NCI-H748 treated with DMSO at 0.1 percent for 48 hours (cell line): ENCODE measurements at places on chromosomes 2 and 18.

DNA sequence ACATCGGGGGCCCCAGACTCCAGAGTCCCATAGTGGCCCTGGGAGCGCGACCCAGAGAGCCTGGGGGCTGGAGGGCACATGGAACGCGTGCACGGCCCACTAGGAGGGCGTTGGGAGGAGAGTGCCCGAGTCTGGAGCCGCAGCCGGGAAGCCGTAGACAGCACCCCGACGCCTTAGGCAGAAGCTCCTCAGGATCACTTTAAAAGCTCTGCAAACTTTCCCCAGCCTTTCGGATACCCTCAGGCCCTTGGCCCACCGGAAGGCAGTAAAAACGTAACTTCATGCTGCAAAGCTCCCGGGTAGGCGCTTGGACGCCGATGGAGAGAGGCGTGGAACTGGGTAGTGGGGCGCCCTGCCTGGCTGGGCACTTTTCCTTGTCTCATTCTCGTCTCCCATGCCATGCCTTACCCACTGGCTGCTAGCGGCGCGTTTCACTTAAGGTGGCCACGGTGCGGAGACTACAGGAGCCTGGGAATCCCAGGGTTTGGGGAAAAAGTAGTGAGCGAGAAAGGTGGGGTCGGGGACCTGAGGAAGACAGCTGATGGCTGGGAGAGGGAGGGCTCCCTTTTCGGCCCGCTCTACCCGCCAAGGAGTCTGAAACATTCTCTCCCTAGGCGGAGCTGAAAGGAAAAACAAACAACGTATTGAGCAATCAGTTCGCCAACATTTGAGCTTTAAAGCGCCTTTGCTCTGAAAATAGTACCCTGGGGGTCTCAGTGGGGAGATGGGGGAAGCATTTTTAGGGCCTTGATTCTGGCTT is 141.8 kb downstream of the MEIS1 start:
- peak; percentile 26 for DNase-seq

GRCh38 chr2:36676364-36676763 is 20.1 kb upstream of the VIT start:
- no peak for DNase-seq

- DNase-seq: peak; percentile 44
These were observed 458 bp downstream of the HYCC2 start for GRCh38 chr2:201070948-201071478.

GRCh38 chr2:98565286-98565860 is 42.9 kb downstream of the COA5 start:
- no peak for DNase-seq

GRCh38 chr18:64986906-64987495 is 763.8 kb upstream of the CDH7 start:
- DNase-seq: no peak

GRCh38 chr2:26608557-26608956 is 32.6 kb downstream of the CIB4 start:
- DNase-seq: no peak

- no peak for DNase-seq
These were observed 264.9 kb downstream of the SUCLG1 start for GRCh38 chr2:84194181-84194580.
